Esophagus squamous epithelium (tissue), 5 donors: ENCODE measurements at places on chromosomes 5 and 9.

GRCh38 chr5:32299059-32299677, 13.6 kb downstream of the MTMR12 start:
- DNase-seq, result no peak

DNA sequence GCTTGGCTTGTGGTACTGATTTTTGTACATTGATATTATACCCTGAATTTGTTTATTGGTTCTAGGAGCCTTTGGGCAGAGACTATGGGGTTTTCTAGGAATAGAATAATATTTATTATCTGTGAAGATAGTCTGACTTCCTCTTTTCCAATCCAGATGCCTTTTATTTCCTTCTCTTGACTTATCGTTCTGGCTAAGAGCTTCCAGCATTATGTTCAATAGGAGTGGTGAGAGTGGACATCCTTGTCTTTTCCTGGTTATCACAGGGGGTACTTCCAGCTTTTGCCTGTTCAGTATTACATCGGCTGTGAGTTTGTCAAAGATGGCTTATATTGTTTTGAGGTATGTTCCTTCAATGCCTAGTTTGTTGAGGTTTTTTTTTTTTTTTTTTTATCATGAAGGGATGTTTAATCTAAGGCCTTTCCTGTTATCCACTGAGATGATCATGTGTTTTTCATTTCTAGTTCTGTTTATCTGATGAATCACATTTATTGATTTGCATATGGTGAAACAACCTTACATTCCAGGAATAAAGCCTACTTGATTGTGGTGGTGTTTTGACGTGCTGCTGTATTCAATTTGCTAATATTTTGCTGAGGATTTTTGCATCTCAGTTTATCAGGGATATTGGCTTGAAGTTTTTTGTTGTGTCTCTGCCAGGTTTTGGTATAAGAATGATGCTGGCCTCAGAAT, 77.5 kb downstream of the CERT1 start:
- DNase-seq, result no peak

- no peak for DNase-seq
These were observed 16.3 kb downstream of the IRF1 start for GRCh38 chr5:132474131-132474723.

GRCh38 chr5:150295741-150296486, 6.3 kb upstream of the CAMK2A start:
- no peak for DNase-seq

DNA sequence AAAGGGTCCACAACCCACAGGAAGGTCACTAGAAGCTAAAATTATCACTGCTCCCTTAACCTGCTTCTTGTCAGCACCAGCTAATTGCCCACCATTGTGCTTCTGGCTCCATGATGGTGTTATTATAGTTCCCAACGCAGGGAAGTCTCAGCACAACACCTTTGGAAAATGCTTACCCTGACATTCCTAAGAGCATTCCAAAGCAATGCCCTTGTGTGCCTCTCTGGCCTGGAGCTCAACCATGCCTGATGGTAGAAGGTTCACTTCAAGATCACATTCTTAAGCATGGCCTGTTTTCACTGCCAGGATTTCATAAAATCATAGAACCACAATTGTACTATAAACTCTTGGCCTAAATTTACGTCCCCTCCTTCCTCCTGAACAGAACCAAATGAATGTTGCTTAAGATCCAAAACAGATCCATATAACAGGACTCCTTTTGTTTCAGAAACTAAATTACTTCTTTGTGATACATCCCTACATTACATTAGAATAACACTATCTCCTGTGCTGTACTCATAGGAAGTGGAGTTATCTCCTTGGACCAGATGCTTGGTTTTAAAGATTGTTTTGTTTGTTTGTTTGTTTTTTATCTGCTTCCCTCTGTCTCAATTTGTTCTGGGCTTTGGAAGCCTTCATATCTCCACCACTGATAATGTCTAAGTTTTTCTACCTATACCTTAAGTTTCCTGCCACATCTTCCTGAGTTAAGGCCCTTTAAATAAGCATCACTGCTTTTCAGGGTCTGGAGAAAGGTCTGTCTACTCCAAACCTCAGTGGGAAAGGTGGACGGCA, 32.1 kb downstream of the ARL15 start:
- DNase-seq, result no peak

DNA sequence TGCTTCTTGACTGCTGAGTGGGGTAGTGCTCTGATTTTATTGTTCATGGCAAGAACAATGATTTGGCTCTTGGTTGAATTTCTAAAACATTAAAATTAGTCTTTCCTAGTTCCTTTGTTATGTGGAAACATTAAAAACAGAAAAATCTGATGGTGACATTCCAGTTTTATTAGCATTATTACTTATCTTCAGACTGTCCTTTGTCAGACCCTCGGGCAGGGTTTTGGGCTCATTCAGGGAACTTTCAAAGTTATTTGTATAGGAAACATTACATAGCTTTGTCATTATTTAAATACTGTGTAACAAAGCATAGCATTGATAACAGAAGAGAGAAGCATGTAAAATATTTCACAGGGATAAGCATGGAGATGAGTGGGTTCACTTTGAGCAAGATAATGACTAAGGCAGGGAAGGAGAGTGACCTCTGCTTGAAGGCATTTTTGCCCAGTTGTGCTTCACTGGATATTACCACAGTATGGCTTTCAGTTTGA, 119.9 kb downstream of the KDM4C start:
- DNase-seq, result no peak

- no peak for DNase-seq
These were observed 58.8 kb downstream of the C6 start for GRCh38 chr5:41154491-41154890.

GRCh38 chr9:96299823-96300222, 2.2 kb downstream of the HSD17B3 start:
- no peak for DNase-seq

DNA sequence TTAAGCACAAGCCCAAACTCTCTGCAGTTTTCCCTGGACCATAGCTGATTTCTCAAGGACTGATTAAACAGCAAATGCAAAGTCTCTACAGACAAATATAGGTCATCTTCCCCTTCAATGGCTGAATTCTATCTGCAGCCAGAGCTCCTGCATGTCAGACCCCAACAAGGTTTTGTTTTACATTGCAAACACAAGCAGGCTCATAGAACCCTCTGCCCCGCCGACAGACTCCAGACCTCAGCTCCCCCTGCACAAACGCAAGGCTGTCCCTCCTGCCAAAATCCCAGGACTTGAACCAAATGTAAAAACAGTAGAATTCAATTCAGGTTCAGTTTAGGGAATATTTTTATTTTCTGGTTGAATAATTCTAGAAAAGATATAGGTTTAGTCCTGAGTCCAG, 526.7 kb upstream of the TRPC7 start:
- DNase-seq, result no peak
